CD4-positive, alpha-beta T cell treated with Interleukin-15 for 1 hour (primary cell): ENCODE measurements at places on chromosomes 2 and 18.

GRCh38 chr2:164314148-164314547, 307.1 kb downstream of the GRB14 start:
- DNase-seq: no peak

- no peak for DNase-seq
Observed at GRCh38 chr18:65954372-65954771, 203.6 kb downstream of the CDH7 start.

DNA sequence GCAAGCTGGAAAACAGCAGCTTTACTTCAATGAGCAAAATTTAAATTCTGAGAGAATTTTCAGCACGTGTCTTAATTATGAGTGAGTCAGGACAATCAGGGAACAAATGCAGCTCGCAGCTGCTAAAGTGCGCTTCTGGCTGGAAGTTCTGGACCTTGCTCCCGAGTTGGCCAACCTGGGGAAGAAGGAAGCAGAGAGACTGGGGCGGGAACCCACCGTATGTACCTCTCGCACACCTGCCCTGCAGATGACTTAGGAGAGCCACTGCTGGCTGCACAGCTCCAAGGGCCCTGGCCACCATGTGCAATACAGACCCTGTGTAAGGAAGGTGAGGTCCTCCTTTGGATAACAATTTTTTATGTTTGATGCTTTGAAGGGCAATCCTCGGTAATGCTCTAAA, 42.4 kb downstream of the REEP1 start:
- no peak for DNase-seq

GRCh38 chr2:97651114-97651513, 5.3 kb downstream of the COX5B start:
- no peak for DNase-seq

DNA sequence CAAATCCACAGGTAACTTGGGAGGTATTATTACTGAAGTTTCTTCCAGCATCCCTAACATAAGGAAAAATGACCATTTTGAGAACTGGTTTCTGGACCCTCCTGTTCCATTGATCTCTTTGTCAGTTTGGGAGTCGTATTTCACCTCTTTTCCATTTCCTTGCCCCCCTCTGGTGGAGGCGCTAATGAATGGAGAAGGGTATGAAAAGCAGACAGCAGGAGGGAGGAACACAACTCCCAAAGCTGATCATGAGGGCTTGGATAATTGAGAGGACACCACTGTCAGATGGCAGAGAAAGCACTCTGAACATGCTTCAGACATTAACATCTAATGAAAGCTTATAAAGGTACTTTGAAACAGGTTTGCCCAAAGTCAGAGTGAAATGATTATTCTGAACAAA, 56.6 kb upstream of the TLK1 start:
- no peak for DNase-seq

GRCh38 chr2:181036445-181036844, 56.0 kb downstream of the UBE2E3 start:
- DNase-seq: no peak

DNA sequence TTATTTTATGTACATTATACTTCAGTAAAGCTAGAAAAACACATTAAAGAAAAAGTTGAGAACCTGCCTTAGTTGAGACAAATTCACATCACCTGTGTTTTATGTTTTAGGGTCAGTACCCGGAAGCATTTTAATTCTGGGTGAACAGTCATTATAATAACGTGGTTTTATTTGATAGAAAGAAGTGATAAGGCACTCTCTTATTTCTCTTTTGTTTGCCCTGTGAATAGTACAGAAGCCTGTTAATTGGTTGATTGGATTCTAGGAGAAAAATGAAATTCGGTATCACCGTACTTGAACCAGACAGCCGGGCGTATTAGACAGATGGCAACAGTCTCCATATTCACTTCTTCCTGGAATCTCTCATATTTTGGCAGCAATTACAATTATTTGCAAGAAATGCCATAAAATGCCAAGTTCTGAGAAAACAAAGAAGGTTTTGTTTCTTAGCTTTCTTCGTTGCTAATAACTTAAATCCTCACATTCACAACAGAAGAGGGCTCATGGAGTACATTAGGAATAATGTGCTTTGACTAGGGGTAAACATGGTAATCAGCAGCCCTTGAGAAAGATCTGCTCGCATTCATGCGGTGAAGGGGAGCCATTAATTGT, 168.7 kb upstream of the RASGRP3 start:
- DNase-seq: no peak

DNA sequence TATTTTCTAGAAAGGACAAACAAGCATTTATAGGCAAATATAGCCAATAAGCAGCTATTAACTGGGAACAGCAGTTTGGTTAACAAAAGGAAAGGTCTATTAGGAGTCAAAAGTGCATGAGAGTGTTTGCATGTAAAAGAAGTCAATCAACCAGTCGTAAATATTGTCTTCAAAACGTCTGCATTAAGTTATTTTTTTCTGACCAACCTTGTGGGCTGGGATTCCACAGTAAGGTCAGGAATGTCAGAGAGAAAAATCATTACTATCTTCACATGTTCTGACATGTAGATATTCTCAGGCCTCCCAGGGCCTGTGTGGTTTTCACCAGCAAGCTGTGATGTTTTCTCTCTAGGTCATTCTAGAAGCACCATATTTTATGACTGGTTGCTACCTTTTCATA, 922.5 kb downstream of the SUCLG1 start:
- no peak for DNase-seq

- DNase-seq: no peak
Observed at GRCh38 chr2:119753930-119754321, 5.8 kb upstream of the PTPN4 start.

GRCh38 chr2:86035883-86036668, 69.6 kb downstream of the POLR1A start:
- peak; percentile 84 for DNase-seq

DNA sequence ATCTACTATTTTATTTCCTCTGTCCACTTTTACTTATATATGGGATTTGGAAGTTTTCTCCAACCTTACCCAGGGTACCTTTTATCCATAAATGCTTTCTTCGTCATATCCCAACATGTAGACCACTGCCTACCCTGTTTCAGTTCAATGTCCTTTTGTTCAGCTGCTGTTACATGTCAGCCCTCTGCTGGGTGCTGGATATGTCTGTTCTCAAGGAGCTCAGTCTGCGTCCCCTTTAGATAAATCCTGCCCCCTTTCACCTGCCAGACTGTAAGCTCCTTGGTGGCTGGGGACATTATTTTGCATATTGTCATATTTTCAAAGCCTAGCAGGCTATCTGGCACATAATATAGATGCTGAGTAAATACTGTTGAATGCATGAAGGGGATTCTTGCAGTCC, 53.2 kb downstream of the NEMP2 start:
- DNase-seq: no peak

DNA sequence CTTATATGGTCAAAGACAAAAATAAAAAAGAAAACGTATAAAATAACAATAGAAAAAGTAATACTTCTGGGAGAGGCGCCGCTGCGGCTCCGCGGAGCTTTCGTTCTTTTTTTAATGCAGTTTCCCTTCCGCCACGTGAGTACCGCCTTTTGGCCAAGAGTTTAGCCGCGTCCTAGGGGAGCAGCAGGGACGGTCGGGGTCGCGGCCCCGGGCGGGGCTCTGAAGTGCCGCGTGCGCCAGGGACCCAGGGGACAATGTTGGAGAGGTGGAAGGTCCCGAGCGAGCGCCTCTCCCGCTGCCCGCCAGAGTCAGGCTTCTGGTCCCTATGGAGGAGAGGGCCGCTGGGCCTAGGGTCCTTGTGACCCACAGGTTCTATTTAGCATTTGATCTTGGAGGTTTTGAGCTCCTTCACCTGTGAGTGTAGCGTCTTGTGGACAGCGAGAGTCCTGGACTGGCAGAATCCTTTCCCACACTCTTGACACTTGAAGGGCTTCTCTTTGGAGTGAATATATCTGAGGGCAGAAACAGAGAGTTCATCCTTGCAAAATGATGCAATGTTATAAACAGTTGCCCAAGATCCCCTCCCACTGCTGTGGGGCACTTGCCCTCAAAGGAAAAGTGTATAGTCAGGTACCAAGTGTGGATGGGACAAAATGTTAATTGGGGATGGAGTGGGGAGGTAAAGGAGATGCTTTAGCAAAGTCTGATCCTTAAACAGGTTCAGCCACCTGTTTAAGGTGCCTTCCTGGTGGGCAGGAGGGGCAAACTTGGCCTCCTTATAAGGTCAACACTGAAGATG, 6.3 kb downstream of the OSR1 start:
- DNase-seq: no peak

- peak; percentile 14 for DNase-seq
Observed at GRCh38 chr2:240643093-240643810, 18.0 kb downstream of the GPR35 start.

DNA sequence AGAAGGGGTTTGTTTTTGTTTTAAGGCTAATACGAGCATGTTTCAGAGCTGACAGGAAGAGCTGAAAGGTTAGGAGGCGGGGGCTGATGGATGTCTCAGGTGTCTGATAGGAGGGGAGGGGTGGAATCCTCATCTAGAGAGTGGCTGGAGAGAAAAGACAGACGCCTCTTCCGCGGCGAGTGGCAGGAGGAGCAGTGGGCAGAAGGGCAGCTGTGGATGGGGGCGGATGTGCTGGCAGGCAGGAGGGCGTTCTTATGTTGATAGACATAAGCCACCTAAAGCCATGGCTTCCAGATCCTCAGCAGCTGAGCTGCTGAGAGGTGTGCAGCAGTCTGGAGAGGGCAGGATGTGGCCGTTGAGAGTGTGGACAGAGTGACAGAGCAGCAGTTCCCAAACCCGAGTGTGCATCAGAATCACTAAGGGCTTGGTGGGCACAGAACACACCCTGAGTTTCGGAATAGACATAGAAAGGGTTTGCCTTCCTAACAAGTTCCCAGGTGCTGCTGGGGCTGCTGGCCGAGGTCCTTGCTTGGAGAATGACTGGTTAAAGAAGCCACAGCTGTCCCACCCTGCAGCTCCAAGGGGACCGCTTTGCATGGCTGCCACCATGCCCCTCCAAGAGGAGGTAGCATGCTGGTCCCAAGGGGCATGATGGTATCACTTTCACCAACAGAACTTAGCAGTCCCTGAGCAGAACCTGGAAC, 3.0 kb upstream of the ITM2C start:
- DNase-seq: no peak

DNA sequence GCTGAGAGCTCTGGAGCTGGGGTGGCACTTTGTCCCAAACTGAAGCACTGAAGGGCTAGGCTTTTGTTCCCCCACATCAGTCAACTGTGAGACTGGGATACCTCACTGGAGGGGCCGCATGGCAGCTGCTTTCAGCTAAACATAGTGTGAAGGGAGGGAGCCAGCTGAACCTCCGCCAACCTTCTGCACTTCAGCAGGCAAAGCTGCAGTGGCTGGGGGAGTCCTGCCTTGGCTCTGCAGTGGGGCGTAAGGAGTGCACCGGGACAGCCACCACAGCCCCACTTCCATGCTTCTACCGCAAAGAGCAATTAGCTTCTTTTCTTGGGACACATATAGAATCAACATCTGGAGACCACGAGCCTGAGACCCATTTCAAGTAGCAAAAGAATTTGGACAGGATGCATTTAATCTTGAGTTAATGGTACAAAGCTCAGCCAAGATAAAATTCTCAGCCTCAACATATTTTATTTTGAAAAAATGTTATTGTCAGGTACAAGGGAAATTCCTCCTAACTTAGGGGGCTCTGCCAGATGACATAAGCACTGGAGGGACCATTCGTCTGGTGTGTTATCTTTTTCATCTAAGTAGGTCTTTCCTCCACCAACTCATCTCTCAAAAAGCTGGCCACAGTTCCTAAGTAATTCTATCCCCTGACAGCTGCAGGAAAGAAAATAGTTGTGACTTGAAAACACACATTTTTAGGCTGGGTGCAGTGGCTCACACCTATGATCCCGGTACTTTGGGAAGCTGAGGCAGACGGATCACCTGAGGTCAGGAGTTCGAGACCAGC, 25.6 kb upstream of the MYCN start:
- no peak for DNase-seq

- no peak for DNase-seq
Observed at GRCh38 chr2:120871016-120871635, 135.5 kb downstream of the GLI2 start.

DNA sequence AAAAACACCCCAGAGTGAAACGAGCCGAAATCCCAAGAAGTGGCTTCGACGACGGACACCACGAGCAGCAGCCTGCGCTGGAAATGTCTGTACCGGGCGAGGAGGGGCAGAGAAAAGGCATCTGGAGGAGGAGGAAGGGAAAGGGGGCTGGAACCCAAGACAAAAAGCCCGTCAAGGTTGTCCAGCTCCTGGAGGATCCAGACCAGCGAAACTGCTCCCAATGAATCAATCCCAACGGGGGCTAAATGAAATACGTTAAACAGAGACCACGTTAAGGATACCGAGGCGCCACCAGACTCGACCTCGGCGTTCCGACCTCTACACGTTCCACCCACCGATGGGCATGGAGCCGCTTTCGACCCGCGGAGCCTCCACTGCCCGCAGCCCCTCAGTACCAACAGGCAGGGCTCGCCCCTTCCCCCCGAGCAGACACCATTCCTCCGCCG, 400 bp downstream of the CCDC88A start:
- DNase-seq: no peak

DNA sequence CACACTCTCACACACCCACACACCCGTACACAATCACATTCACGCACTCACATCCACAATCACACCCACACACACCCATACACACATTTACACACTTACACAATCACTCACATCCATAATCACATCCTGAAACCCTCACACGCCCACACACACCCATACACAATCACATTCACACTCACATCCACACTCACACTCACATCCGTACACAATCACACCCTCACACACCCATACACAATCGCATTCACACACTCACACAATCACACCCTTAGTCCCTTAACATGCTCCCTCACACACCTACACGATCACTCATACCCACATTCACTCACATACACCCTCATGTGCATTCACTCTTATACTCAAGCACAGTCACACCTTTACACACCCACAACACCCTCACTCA, 105.8 kb downstream of the ITGB1BP1 start:
- DNase-seq: no peak

GRCh38 chr2:28339516-28340175, 53.0 kb upstream of the FOSL2 start:
- peak; percentile 6 for DNase-seq

- no peak for DNase-seq
Observed at GRCh38 chr2:99910902-99911301, 231.5 kb downstream of the AFF3 start.

GRCh38 chr2:136131484-136131960, 13.6 kb upstream of the CXCR4 start:
- DNase-seq: peak; percentile 73

GRCh38 chr2:54029721-54030395, 59.1 kb upstream of the PSME4 start:
- no peak for DNase-seq

DNA sequence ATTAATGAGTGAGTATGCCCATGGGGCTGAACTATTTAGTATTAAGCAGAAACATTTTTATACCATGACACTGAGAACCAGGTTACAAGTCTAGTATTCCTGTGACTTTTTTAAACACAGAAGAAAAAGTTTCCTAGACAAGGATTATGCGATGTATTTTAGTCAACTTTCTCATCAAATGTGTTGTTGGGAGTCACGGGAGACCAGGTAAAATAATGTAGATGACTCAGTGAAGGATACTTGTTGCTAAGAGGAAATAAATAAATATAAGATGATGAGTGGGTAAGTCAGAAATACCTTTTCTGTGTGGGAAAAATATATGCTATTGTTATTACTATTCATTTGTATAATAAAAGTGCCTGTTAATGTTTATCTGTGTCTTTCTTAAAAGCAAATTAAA, 23.4 kb downstream of the MBD5 start:
- no peak for DNase-seq
